ENCODE measurements at places on chromosomes 1 and 21. TPM values are rescaled to one million over a fixed set of nuclear protein-coding genes. Genes with fewer than 3 reads are reported as not detected.

DNA sequence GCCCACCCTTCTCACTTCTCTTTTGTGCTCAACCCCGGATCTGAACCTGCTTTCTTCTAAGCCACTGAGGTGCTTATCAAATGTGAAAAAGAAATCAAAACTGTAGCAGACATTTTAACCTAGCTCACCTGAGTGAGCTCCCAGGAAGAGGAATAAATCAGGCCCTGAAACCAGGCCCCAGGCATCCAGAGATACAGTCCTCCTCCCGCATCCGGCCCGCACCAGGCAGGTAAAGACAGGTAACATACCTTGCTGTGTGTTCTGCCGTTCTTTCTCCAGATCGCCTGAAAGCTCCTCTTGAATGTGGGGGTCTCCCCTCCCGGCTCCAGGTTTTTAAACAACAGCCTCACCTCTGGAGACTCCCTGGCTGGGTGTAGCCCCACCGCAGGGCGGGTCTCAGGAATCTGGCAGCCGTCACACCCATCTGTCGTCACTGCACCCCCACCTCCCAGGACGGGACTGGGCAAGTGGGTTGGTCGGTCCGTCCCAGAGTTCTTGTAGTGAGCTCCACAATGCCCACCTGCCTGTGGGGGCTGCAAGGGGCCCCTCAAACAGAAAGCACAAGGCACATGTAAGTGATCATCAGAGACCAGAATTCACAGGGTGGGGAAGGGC lies at the start of gene LAMB3:
Gene LAMB3 (minus strand): TSS at position 305 of the 615 bp plus-strand sequence. CDS start 1,481 bp downstream, outside the sequence.
- no peaks in the 10 kb centered on the region for H3K27me3 ChIP-seq
- H3K4me1 ChIP-seq, result peaks cover 39% of the 10 kb centered on the region
- H3K4me3 ChIP-seq, result peak within 1 kb of the TSS; percentile 17
- DNase-seq, result peak; percentile 82

GRCh38 chr1:224175617-224176016 lies 7.4 kb upstream of the DEGS1 start:
- no peak overlapping the region for H3K27ac ChIP-seq
- no peaks in the 10 kb centered on the region for H3K36me3 ChIP-seq
- H3K27me3 ChIP-seq, result no peaks in the 10 kb centered on the region
- H3K4me1 ChIP-seq, result no peaks in the 10 kb centered on the region
- H3K4me3 ChIP-seq, result no peak overlapping the region
- DNase-seq, result no peak

DNA sequence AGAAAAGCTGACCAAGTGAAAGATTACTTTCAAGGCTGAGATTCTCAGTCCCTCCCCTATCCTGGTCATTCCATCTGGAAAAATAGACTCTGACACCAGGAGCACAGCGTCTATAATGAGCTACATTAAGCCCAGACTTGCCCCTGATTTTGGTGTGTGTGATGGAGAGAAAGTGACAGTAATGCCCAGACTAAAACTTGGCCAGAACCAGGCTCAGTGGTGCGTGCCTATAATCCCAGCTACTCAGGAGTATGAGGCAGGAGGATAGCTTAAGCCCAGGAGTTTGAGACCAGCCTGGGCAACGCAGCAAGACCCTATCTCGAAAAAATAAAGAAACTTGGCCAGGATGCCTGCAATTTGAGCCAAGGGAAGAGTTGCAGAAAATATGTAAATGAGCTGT lies 15.9 kb downstream of the PLEKHA6 start:
- H3K27ac ChIP-seq, result no peak overlapping the region
- H3K36me3 ChIP-seq, result no peaks in the 10 kb centered on the region
- H3K27me3 ChIP-seq, result no peaks in the 10 kb centered on the region

DNA sequence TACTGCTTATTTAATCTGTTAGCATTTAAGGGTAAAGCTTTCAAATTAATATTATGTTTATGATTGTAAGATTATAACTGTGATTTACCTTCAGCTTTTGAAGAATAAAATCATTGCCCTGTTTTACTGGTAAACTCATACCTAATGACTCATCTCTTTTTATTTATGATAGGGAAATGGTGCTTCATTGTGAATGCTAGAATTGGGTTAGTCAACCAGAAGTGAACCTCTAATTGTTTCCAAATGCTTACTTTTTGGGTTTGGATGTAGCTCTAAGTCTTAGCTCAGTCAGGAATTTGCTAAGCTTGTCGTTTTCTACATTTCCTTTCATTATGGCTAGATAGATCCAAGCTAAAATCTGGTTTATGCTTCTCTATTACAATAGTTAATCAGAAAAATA lies 59.4 kb downstream of the SLC30A7 start:
- no peaks in the 10 kb centered on the region for H3K27me3 ChIP-seq
- DNase-seq, result no peak
- H3K27ac ChIP-seq, result no peak overlapping the region
- no peak overlapping the region for H3K4me3 ChIP-seq
- H3K36me3 ChIP-seq, result no peaks in the 10 kb centered on the region
- no peaks in the 10 kb centered on the region for H3K4me1 ChIP-seq

DNA sequence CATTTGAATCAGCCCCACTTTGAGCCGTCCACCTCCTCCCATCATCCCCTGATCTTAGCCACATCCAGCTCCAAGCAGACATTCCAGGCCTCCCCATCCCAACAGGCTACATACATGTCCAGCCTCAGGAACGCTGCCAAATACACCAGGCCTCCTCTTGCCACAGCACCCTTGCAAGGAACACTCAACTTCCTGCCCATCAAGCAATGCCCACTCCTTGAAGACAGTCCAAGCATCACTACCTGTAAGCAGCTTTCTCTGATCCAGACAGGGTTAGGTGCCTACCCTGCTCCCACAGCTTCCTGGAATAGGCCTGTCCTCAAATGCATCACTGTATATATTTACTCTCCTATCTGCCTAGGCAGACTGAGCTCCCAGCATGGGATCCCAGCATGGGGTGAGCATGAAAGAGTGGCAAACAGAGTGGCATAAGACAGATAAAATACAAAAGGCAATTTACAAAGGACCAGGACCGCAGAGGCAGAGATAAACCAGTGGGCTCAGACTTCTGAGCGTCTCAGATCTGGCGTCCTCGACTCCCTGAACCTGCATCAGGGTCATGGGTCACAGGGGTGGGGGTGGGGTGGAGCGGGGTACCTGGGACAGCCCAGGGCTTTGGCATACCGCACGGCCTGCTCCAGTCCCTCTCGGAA lies 816 bp downstream of the HYI start:
- no peaks in the 10 kb centered on the region for H3K4me1 ChIP-seq
- H3K27me3 ChIP-seq, result no peaks in the 10 kb centered on the region
- peak overlapping the region; percentile 55 for H3K4me3 ChIP-seq

DNA sequence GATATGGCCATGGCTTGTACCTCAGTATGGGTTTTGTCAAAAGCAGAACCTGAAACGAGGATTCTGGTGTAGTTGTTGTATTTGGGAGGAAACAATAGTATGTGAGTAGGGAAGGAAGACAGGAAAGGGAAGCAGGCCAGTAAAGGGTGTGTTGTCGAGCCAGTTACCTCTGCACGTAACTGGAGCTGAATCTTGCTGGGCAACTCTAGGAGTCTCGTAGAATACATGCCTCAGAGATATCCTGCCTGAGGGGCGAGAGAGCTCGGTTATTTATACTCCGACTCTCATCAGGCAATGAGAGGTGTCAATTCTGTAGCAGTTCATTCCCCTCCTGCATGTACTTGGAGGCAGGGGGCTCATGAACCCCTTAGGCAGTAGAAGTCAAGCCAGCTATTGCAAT lies 45.9 kb upstream of the KIF26B start:
- H3K27ac ChIP-seq, result no peak overlapping the region
- H3K36me3 ChIP-seq, result no peaks in the 10 kb centered on the region
- no peak for DNase-seq
- H3K4me1 ChIP-seq, result no peaks in the 10 kb centered on the region
- no peaks in the 10 kb centered on the region for H3K27me3 ChIP-seq

- no peak overlapping the region for H3K4me3 ChIP-seq
- peaks cover 10% of the 10 kb centered on the region for H3K4me1 ChIP-seq
- peak overlapping the region; percentile 63 for H3K27ac ChIP-seq
- no peaks in the 10 kb centered on the region for H3K27me3 ChIP-seq
- DNase-seq, result no peak
These were observed 19.7 kb upstream of the DIPK1A start for GRCh38 chr1:92980732-92981647.

DNA sequence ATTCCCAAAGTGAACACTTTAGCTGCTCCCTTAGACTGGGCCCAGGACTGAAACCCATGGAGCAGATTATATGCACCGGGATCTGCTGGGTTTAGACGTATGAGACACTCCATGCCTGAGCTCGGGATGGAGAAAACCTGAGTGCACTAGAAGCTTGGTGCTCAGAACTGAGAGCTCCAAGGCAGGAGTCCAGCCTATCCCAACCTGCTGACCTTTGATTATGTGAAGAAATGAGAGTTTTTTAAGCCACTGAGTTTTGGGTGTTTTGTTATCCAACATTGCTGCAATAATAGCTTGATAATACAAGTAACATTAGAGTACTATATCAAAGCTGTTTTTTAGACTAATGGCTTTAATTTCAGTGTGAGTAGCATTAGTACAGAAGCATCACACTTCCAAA lies 131.5 kb upstream of the KCNK1 start:
- H3K27ac ChIP-seq, result no peak overlapping the region
- no peaks in the 10 kb centered on the region for H3K4me1 ChIP-seq
- DNase-seq, result no peak
- peaks cover 5% of the 10 kb centered on the region for H3K27me3 ChIP-seq

DNA sequence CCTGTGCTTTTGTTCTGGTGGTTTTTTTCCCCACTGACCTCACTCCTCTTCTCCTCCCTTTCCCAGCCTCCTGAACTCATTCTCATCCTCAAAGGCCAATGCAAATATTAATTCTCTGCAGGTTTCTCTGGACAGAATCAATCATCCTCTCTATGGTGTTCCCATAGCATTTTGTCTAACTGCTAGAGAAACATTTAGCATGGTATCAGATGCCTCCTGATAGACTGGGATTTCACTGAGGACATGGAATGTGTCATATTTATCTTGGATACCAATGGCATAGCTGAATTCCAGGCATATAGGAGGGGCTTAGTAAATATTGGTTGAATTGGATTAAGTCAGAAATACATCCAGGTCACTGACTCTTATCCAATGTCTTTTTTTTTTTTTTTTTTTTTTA lies 46.1 kb upstream of the SRP9 start:
- DNase-seq, result no peak
- H3K27me3 ChIP-seq, result no peaks in the 10 kb centered on the region
- no peaks in the 10 kb centered on the region for H3K36me3 ChIP-seq
- H3K27ac ChIP-seq, result no peak overlapping the region
- H3K4me1 ChIP-seq, result peaks cover 10% of the 10 kb centered on the region

GRCh38 chr1:151989211-151989862 lies 4.3 kb downstream of the S100A10 start:
- H3K36me3 ChIP-seq, result peaks cover 24% of the 10 kb centered on the region
- peaks cover 66% of the 10 kb centered on the region for H3K4me1 ChIP-seq
- H3K27me3 ChIP-seq, result no peaks in the 10 kb centered on the region
- peak overlapping the region; percentile 90 for H3K27ac ChIP-seq
- peak; percentile 85 for DNase-seq

DNA sequence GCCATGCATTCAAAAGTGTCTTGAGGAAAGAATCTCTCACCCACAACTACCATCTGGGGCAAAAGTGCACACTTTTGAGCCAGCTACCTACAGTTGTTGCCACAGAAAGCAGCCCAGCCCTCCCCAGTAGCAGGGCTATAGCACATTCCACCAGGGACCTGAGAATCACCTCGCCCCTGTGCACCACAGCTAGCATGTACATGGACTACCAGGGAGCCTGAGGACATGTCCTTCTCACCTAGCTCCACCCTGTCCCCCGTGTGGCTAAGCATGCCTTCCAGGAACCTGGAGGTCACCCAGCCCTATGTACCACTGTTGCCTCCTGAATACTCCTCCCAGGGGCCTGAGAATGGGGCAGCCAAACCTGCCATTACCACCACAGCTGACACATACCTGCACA lies 16.9 kb downstream of the SPRR2G start:
- no peak overlapping the region for H3K4me3 ChIP-seq
- no peaks in the 10 kb centered on the region for H3K4me1 ChIP-seq
- no peak overlapping the region for H3K27ac ChIP-seq
- no peak for DNase-seq
- peaks cover 3% of the 10 kb centered on the region for H3K27me3 ChIP-seq
- no peaks in the 10 kb centered on the region for H3K36me3 ChIP-seq

Gene TRNP1
- total RNA-seq, result 16.2 TPM

Gene KIAA0040
- total RNA-seq, result 44.8 TPM

Gene SCP2
- 140 TPM for total RNA-seq

Gene KCNQ4
- 0.96 TPM for total RNA-seq

Gene MTMR11
- total RNA-seq, result 17.1 TPM

Gene TSPEAR
- total RNA-seq, result 0.23 TPM

Gene PALMD
- 21.5 TPM for total RNA-seq

Gene CFHR4
- total RNA-seq, result not detected

All from upper lobe of right lung (tissue), 1 donor.